Activated CD4-positive, alpha-beta T cell treated with anti-CD3 and anti-CD28 coated beads, Interleukin-2, amount 50 U/mL, for 16 hours (primary cell): ENCODE measurements at places on chromosomes 6 and 20.

DNA sequence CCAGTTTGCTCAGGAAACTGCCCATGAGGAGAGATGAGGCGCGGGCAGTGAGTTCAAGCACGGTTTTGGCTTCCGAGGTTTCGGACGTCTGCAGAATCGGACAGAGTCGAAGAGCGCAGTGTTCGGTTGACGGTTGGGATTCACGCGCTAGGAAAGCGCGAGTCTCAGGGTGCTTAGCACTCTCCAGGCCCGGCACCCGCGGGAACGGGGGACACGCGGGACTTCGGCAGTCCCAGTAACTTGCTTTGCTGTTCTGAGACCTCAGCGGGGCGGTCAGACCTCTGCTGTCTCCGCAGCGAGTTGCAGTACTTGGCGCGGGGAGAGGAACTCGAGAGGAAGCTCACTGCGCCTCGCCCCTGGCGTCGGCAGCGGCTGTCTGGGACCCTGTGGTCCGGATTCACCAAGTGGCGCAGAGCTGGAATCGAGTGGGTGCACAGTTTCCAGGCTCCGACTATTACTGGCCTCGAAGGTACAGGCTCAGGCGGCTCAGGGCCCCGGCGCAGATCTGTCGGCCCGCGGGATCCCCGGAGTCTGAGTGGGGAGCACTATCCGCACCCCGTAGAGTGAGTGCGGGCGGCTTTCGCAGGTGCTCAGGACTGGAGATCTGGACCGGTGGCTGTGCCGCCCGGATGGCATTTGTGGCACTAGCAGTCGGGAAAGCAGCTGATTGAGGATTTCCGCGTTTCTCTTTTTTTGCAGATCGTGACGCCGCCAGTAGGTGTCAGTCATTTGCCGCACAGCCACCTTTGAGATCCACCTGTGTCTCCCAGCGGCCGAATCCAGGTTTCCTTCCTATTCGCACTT, at the start of gene POM121L2:
Gene POM121L2, minus strand, starts transcription at position 128 of the 804 bp plus-strand sequence. Its CDS starts 103 bp downstream, at position 25.
- peak; percentile 67 for DNase-seq

DNA sequence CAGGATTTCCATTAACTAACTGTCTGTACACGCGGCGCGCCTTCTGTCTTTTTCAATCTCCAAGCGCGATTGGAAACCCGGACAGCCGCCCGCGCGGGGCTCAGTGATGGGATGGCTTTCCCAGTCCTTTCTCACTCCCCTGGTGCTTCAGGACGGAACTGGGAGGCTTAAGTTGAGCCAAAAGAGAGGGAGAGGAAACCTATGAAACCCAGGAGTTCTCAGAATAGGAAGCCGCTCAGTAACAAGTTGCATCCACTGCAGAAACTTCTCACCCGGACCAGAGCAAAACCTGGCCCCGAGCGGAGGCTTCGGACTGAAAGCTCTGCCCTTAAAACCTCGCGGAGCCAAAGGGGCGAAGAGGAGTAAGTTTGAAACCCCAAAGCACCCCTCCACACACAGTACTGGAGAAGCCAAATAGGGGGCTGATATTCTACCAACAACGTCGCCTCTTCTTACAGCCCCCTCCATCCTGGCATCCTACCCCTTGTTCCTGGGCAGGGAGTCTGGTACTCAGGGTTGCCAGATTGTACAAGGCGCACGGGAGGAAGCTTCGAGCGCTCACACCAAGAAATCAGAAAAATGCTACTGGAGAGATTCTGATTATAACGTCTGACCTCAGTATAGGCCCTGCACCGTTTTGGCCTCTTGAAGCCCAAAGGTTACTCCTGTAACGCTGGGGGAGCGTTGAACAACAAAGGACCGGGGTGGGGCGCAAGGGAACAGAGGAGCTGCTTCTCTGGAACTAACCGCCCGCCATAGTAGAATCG, 906 bp upstream of the COL12A1 start:
- DNase-seq: no peak

DNA sequence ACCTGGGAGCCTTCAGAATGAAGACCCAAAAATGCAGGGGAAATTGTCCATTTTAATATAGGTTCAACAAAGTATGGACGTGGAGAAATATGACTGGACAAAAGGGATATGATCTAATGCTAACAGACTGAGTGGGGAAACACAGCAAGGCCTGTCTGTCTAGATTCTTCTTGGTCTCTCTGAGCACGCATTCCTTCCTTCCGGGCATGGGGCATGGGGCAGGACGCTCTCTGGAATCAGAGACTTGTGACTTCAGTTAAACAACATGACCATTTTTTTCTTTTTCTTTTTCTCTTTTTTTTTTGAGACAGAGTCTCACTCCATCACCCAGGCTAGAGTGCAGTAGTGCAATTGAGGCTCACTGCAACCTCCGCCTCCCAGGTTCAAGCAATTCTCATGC, 31.9 kb downstream of the ZBTB2 start:
- DNase-seq: no peak

DNA sequence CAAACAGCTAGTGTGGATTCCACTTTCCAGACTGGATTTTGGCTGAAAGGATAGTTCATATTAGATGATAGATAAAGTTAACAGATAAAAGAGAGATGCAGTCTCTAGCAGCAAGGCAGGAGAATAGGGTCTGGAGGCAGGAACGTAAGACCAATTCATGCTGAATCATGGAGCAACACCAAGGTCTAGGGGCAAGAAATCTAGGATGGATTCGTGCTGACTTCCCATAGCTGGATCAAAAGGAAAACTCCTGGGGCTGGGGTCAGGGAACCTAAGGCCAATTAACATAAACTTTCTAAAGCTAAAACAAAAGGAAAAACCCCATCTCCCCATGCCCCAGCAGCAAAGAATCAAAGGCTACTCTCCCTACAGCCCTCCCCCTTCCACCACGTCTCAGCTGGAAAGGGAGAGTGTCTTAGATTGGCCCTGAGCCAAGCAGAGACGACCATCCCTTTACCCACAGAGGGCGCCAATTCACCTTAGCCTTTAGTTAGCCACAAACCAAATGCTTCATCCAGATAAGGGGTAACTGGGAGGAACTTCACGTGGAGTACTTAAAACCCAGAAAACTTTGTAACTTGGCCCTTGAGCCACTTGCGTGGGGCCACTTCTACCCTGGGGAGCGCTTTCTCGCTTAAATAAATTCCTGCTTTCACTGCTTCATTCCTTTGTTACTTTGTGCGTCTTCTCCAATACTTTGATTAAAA, 7.6 kb downstream of the TREM1 start:
- DNase-seq: peak; percentile 74

- no peak for DNase-seq
Measured at GRCh38 chr20:32661820-32662528, 11.8 kb downstream of the C20orf203 start.

GRCh38 chr6:89007209-89008000, 44.0 kb upstream of the RNGTT start:
- DNase-seq: no peak
